Smooth muscle cell of the coronary artery (primary cell): ENCODE measurements at places on chromosomes 3 and 15. TPM values are rescaled to one million over a fixed set of nuclear protein-coding genes. Genes with fewer than 3 reads are reported as not detected.

Gene ZNF35
- 3.4 and 10.6 TPM in 2 replicates for total RNA-seq

Gene TLR9
- under 0.01 TPM in 1 of 2 replicates, not detected in the other for total RNA-seq

Gene CHRNA5
- total RNA-seq, result 0.12 and 0.53 TPM in 2 replicates

Gene REC114
- total RNA-seq, result not detected in 2 replicates

Gene LRRC3B
- total RNA-seq, result not detected in 2 replicates

Gene TGM4
- 0.15 TPM in 1 of 2 replicates, not detected in the other for total RNA-seq
